Calu3 (cell line): ENCODE measurements at places on chromosomes 12 and 14.
A peak's percentile ranks its signal among the peaks of the same experiment; 100 is the strongest.

GRCh38 chr12:103632554-103633216, 45.6 kb downstream of the STAB2 start:
- peak; percentile 74 for DNase-seq
- no peak overlapping the region for H3K27ac ChIP-seq
- H3K36me3 ChIP-seq: no peaks in the 10 kb centered on the region

DNA sequence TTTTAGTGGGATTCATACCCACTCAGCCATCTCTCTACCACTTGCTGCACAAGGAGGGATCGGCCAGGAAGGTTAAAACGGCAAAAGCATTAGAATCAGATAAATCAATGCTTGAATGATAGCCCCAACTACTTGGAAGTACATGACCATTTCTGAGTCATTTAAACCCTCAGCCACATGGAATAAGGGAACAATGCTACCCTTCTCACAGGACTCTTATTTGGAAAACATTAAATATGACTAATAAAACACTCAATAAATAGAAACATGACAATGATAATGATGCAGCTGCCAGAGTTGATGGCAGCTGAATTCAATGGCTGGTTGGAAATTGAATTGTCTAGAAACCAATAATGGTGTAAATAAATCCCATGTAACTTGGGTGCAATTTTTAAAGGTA, 165.4 kb downstream of the FLRT2 start:
- DNase-seq: no peak
- H3K36me3 ChIP-seq: no peaks in the 10 kb centered on the region
- H3K4me3 ChIP-seq: no peak overlapping the region
- no peaks in the 10 kb centered on the region for H3K27me3 ChIP-seq
- no peaks in the 10 kb centered on the region for H3K4me1 ChIP-seq

DNA sequence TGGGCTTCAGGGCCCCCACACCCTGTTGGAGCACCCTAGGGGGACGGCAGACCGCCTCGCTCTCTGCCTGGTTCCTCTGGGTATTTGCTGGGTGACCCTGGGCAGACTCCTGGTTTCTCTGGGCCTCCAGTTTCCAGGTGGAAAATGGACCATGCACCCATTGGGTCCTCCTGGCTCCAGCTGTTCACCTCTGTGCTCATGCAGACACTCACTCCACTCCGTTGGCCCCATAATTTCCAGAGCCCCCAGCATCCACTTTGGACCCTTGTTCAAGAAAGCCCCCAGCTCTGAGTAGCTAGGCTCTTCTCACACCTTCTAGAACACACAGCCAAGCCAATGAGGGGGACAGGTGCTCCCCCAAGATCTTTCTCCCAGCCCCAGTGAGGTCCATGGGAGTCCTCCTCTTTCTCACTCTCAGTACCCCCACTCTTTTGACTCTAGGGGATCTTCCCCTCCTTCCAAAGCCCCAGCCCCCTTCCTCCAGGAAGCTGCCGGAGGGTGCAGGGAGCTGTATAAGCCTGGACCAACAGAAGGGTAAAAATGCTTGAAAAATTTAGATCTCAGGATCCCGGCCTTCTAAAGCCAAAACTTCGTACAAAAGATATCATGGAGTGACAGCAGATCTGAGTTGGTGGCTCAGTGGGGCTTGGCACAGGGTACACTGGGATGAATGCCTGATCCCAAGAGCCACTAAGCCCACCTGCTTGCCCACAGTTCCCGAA, 174.8 kb upstream of the RTL1 start:
- DNase-seq: no peak
- H3K27me3 ChIP-seq: no peaks in the 10 kb centered on the region
- H3K4me1 ChIP-seq: peaks cover 9% of the 10 kb centered on the region
- H3K4me3 ChIP-seq: no peak overlapping the region

- no peaks in the 10 kb centered on the region for H3K27me3 ChIP-seq
- no peak overlapping the region for H3K27ac ChIP-seq
- H3K4me1 ChIP-seq: no peaks in the 10 kb centered on the region
- peaks cover 12% of the 10 kb centered on the region for H3K36me3 ChIP-seq
- DNase-seq: no peak
- no peak overlapping the region for H3K4me3 ChIP-seq
These were observed 119.6 kb downstream of the SYNE2 start for GRCh38 chr14:63972323-63972932.

DNA sequence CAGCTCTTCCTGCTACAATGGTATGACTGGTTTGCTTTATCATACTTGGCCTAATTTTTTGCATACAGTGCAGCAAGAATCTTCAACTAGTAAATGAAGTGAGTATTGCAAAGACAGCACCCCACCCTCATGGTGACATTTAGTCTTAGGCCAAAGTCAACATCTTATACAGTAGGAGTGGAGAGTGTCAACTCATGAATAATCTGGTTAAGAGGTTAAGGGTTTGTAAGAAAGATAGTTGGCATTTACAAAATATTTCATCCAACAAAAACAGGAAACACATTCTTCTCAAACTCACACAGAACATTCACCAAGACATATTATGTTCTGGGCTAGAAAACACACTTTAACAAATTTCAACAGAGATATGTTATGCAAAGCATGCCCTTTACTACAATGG, 2.2 kb upstream of the OAS1 start:
- peak overlapping the region; percentile 92 for H3K27ac ChIP-seq
- DNase-seq: no peak
- peak overlapping the region; percentile 23 for H3K4me3 ChIP-seq
- peaks cover 24% of the 10 kb centered on the region for H3K36me3 ChIP-seq

DNA sequence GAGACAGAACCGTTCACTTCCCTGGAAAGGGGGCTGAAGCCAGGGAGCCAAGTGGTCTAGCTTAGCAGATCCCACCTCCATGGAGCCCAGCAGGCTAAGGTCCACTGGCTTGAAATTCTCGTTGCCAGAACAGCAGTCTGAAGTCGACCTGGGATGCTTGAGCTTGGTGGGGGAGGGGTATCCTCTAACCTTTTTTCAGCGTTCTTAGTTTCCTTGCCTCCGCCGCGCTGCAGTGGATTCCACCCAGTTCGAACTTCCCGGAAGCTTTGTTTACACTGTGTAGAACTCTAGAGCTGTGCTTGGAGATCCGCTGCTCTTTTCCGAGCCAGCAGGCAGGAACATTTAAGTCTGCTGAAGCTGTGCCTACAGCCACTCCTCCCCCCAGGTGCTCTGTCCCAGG, 45.2 kb upstream of the FKBP4 start:
- H3K27me3 ChIP-seq: peaks cover 93% of the 10 kb centered on the region
- DNase-seq: no peak
- no peak overlapping the region for H3K27ac ChIP-seq
- no peaks in the 10 kb centered on the region for H3K4me1 ChIP-seq
- H3K4me3 ChIP-seq: no peak overlapping the region

- no peak overlapping the region for H3K27ac ChIP-seq
- DNase-seq: no peak
- no peaks in the 10 kb centered on the region for H3K36me3 ChIP-seq
- no peaks in the 10 kb centered on the region for H3K27me3 ChIP-seq
- no peaks in the 10 kb centered on the region for H3K4me1 ChIP-seq
These were observed 52.8 kb upstream of the GTF2A1 start for GRCh38 chr14:81273521-81273920.

DNA sequence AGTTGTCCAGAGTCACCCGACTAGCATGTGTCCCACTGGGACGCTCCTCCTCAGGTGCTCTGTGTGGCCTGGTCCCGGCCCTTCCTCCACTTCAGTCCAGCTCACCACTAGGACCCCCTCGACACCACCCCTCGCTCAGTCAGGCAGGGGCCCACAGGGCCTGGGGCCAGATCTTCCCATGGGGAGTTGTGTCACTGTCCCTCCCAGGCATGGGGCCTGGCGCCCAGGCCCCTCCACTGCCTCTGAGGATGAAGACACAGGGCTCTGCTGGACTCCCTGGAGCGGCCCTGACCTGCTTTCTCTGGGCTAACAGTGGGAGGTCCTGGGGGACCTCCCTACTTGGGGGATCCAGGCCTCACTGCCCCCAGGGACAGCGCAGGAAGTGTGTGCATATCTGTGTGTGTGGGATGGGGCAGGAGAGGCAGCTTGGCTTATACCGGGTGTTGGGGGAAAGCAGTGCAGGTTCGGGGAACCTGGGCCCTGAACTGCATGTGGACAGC, 43.8 kb downstream of the KRT80 start:
- H3K36me3 ChIP-seq: peaks cover 62% of the 10 kb centered on the region
- peaks cover 65% of the 10 kb centered on the region for H3K4me1 ChIP-seq
- peak overlapping the region; percentile 100 for H3K27ac ChIP-seq

- no peak overlapping the region for H3K4me3 ChIP-seq
- H3K27me3 ChIP-seq: no peaks in the 10 kb centered on the region
- H3K27ac ChIP-seq: no peak overlapping the region
- H3K4me1 ChIP-seq: no peaks in the 10 kb centered on the region
These were observed 3.3 kb downstream of the FLRT2 start for GRCh38 chr14:85533023-85533860.

- no peak overlapping the region for H3K4me3 ChIP-seq
- H3K27ac ChIP-seq: peak overlapping the region; percentile 30
- no peaks in the 10 kb centered on the region for H3K27me3 ChIP-seq
- no peaks in the 10 kb centered on the region for H3K36me3 ChIP-seq
These were observed 26.7 kb upstream of the ETNK1 start for GRCh38 chr12:22598141-22598762.

GRCh38 chr14:68884031-68885030, 91.5 kb upstream of the ZFP36L1 start:
- H3K27me3 ChIP-seq: no peaks in the 10 kb centered on the region
- no peak for DNase-seq
- H3K27ac ChIP-seq: peak overlapping the region; percentile 51
- H3K4me3 ChIP-seq: no peak overlapping the region
- peaks cover 87% of the 10 kb centered on the region for H3K36me3 ChIP-seq

GRCh38 chr14:70635971-70636595, 5.6 kb upstream of the TTC9 start:
- peak overlapping the region; percentile 87 for H3K27ac ChIP-seq
- no peak for DNase-seq
- H3K36me3 ChIP-seq: peaks cover 6% of the 10 kb centered on the region
- H3K4me1 ChIP-seq: peaks cover 18% of the 10 kb centered on the region
- no peak overlapping the region for H3K4me3 ChIP-seq
- H3K27me3 ChIP-seq: no peaks in the 10 kb centered on the region

DNA sequence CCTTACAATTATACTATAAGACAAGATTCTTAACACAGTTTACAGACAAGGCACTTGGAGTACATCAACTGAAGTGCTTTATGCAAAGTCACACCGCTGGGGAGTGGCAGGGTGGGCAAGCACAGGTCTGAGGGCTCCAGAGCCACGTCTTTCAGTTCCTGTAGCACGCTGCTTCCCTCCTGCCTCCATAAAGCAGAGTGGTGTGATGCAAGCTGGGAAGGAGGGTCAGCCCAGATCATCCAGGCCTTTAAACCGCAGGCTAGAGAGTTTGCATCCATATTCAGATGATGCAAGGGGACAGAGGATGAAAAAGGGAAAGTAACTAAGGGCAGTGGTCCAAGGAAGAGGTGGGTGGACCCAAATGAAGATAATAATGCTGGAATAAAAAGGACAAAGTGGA, 132.6 kb downstream of the ITPR2 start:
- H3K27ac ChIP-seq: no peak overlapping the region
- H3K4me3 ChIP-seq: no peak overlapping the region
- H3K36me3 ChIP-seq: no peaks in the 10 kb centered on the region
- no peaks in the 10 kb centered on the region for H3K27me3 ChIP-seq
- no peak for DNase-seq
- H3K4me1 ChIP-seq: peaks cover 8% of the 10 kb centered on the region

- H3K36me3 ChIP-seq: peaks cover 6% of the 10 kb centered on the region
- H3K27ac ChIP-seq: peak overlapping the region; percentile 82
- no peaks in the 10 kb centered on the region for H3K27me3 ChIP-seq
- DNase-seq: no peak
- peak overlapping the region; percentile 15 for H3K4me3 ChIP-seq
These were observed 1214.9 kb downstream of the GALC start for GRCh38 chr14:86777963-86778602.

DNA sequence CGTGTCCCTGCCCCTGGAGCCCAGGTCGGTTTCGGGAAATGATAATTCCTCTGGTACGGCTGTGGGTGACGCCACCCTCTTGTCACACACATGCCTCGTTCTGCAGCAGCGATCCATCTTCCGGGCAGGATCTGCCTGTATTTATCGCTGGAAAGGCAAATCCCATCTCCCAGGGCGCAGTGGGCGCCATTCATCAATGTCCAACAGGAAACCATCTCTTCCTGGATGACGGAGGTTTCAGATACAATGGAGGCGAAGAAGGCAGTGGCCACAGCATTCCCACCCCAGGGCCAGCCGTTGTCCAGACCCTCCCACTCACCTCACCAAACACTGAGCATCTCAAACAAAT, 74.2 kb downstream of the NOC4L start:
- no peaks in the 10 kb centered on the region for H3K4me1 ChIP-seq
- no peak for DNase-seq
- H3K4me3 ChIP-seq: no peak overlapping the region
- peaks cover 78% of the 10 kb centered on the region for H3K27me3 ChIP-seq
- H3K27ac ChIP-seq: no peak overlapping the region
- H3K36me3 ChIP-seq: no peaks in the 10 kb centered on the region

DNA sequence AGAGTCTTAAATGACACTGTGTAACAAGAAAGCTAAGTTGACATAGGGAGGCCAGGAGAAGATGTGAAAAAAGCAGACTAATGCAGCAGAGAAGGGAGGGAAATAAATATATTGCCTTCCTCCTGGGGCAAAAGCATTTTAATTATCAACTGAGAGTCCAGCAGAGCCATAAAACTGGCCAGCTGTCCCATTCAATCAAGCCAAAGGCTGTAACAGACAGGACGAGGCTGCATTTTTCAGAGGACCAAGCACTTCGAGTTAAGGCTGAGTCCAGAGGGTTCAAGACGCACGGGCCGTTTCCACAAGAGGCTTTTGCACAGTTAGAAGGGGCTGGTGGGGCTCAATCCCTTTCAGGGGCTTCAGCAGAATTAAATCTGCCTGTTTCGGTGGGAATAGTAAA, 20.4 kb downstream of the MAP3K9 start:
- H3K4me1 ChIP-seq: peaks cover 7% of the 10 kb centered on the region
- no peak overlapping the region for H3K27ac ChIP-seq
- H3K36me3 ChIP-seq: peaks cover 10% of the 10 kb centered on the region
- no peaks in the 10 kb centered on the region for H3K27me3 ChIP-seq
- DNase-seq: no peak
- no peak overlapping the region for H3K4me3 ChIP-seq

- no peaks in the 10 kb centered on the region for H3K36me3 ChIP-seq
- no peak for DNase-seq
- no peaks in the 10 kb centered on the region for H3K27me3 ChIP-seq
- H3K4me3 ChIP-seq: no peak overlapping the region
- H3K27ac ChIP-seq: no peak overlapping the region
- H3K4me1 ChIP-seq: no peaks in the 10 kb centered on the region
These were observed 9.2 kb downstream of the FAR2 start for GRCh38 chr12:29158115-29158763.

DNA sequence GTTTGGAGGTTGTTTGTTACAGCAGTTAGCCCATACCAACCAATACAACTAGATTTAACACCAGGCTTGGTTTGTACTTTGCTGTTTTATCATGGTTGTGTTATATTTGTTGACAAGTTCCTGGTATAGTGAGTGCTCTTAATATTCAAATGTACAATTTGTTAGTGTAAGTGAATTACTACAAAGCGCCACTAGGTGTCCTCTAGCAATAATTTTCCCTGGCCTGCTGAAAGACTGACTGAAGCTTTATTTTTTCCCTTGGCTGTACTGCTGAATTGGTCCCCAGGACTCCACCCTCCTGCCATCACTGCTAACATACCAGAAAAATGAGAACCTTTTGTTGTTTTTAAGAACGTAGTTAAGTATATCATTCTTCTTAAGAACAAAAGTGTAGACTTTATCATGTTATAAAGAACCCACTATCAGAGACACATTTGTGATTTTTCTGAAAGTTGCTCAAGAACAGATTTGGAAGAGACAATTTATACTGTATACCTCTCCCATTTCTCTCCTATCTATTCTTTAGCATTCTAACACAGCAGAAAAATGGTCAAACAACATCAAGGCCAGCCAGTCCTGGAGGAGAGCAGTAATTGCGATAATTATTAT, 75.3 kb upstream of the FAR2 start:
- peak; percentile 21 for DNase-seq
- no peak overlapping the region for H3K27ac ChIP-seq
- H3K4me1 ChIP-seq: no peaks in the 10 kb centered on the region
- H3K36me3 ChIP-seq: no peaks in the 10 kb centered on the region
- H3K4me3 ChIP-seq: no peak overlapping the region
